ENCODE measurements at places on chromosomes 7 and 10.
A peak's percentile ranks its signal among the peaks of the same experiment; 100 is the strongest.

- no peak for ATAC-seq
Measured at GRCh38 chr7:157465891-157466866, 129.4 kb downstream of the DNAJB6 start.

- ATAC-seq, result no peak
Measured at GRCh38 chr10:120824881-120825309, 26.3 kb upstream of the WDR11 start.

DNA sequence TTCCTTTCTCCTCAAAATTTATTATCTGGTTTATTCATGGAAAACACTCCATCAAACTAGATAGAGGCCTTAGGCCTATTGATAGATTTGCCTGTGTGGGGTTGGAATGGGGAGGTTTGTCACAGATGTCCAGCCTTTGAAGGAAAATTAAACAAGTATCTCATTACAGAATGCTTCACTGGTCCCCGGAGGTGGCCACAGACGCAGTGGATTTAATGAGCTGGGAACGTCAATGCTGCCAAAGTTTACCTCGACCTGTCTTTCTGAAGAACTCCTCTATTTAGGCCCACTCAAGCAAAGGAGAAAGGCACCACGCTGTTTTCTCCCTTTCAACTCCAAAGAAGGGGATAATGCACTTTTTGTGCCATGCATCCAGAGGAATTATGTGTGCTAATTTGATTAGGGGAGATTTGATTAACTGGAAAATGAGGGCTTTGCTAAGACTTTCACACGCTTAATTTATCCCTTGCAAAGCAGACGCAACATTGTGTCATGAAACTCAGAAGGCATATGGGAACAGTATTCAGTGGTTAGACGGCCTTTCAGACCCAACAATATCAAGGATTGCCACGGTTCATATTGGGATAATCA, 558.8 kb upstream of the GALNT17 start:
- no peak for ATAC-seq

- ATAC-seq, result no peak
Measured at GRCh38 chr10:121774813-121775212, 153.0 kb downstream of the ATE1 start.

- ATAC-seq, result peak; percentile 54
Measured at GRCh38 chr10:31242902-31243301, 76.1 kb upstream of the ZEB1 start.

DNA sequence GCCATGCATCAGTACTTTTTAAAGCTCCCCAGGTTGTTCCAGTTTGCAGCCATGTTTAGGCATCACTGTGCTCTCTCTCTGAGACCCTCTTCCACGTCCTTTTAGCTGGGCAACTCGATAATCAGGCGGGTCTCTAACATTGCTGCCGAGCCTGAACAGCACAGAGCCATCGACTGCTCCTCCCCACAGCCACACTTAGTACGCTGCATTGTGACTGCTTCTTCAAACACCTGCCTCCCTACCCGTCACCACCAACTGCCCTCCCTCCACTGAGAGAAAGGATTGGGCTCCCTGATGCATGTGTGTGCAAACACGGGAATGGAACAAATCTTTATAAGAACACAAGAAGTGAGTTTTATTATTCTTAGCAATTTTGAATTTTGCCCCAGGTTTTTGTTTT, 11.4 kb upstream of the TACR2 start:
- no peak for ATAC-seq

GRCh38 chr7:4612939-4613841, 68.9 kb upstream of the FOXK1 start:
- peak; percentile 58 for ATAC-seq

DNA sequence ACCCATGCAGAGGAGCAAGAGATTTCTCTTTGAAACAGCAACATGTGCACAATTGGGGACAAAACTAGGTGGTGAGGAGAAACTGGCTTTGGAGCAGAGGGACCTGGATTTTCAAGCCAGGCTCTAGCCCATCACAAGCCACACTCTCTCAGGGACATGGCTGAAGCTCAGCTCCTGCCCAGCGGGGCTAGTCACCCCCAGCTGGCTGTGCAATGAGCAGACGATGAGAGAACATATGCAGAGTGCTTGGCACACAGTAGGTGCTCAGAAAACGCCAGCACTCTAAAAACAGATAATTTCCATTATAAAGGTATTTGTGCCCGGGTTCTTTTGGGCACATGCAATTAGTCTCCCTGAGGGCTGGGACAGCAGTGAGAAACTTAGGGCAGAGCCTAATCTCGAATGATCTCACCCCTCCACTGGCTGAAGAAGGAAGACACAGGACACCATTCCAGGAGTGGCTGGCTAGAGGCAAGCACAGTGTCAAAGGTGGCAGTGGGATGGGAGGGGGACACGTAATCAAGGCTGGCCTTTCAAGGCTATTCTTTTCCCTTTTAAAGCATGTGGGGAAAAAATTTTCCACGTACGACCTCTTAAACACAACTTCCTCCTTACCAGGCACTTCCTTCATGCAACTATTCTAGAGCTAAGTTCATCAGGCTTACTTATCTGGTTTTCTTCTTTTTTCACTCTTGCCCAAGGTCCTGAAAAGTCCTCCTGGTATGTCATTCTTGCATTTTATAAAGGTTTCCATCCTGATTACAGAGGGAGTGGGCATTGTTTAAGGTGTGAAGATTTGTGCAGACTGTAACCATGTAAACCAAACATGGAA, 15.1 kb downstream of the FAM53B start:
- ATAC-seq, result no peak

- no peak for ATAC-seq
Measured at GRCh38 chr10:75426880-75427279, 4.5 kb upstream of the LRMDA start.

GRCh38 chr10:44398747-44399658, 14.1 kb upstream of the CXCL12 start:
- ATAC-seq, result no peak

GRCh38 chr10:128337860-128338378, 211.7 kb upstream of the MKI67 start:
- no peak for ATAC-seq

DNA sequence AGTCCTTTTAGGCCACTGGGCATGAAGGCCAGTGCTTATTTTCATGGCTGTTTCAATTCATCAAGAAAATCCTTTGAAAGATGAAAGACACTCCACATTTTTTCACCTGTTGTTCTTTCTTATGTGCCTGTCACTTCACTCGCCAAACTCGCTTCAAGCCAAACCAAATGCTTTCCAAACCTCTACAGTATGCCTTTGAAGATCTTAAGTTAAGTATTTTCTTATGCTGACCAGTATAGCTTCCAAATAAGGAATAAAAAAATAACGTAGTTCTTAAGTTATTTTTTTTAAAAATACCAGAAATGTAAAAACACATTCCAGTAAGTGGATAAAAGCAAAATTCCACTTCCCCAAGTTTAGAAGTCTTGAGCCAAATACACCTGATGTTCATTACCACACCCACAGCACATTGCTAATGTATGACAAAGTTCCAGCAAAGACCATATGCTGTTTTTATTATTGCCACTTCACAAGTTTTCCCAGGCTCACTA, 186.1 kb downstream of the MTERF1 start:
- ATAC-seq, result no peak

DNA sequence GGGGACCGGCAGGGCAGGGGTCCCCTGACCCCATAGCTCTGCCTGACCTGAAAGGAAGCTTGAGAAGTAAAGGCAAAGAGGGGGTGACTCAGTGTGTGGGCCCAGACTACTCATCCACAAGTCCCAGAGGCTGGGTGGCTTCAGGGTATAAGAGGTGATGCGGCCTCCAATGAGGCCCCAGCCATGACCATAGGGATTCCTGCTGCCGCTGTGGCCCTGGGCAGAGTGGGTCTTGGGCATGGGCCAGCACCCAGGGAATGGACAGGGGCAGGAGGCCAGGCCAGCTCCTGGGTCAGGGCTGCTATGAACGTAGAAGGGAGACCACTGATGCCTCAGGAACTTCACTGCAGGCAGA, 64.4 kb upstream of the EBF3 start:
- ATAC-seq, result no peak

GRCh38 chr10:89363729-89364442, 14.0 kb upstream of the IFIT1B start:
- no peak for ATAC-seq

DNA sequence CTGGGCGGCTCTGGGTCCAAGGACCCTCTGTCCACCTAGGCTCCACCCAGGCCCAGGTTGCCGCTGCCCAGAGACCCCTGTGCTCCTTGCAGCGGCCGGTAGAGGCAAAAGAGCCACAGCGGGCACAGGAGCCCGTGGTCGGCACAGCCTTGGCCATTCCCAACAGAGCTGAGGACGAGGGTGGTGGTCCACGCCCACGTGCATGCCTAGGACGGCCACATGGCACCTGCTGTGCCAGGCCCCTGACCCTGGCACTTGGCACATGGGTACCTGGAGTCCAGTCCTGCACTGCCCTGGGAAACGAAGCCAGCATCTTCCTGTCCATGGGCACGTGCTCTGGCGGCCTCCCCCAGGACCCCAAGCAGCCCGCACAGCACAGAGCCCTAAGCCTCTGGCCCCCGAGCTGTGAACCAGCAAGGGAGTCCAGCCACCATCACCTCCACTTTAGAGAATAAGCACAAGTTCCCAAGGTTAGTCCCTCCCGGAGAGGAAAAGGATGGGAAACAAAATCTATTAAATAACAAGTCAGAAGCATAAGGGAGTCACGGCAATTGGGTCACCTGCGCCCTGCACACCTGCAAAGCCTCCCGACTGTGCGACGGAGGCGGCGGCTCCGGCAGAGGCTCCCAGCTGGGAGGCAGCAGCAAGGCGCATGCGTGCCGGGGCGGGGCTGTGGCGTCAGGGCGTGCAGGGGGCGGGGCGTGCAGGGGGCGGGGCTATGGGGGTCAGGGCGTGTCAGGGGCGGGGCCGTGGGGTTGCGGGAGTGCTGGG, 59.1 kb downstream of the STK32C start:
- peak; percentile 49 for ATAC-seq

DNA sequence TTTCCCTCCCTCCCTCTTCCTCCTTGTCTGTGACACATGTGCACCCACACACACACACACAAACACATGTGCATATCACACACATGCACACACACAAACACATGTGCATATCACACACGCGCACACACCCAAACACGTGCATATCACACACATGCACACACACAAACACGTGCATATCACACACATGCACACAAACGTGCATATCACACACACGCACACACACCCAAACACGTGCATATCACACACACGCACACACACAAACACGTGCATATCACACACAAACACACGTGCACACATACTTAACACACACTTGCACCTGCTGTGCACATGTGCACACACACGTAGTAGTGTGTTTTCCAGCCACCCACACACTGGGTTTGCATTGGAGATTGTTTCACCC, 29.4 kb upstream of the KNDC1 start:
- ATAC-seq, result no peak

- no peak for ATAC-seq
Measured at GRCh38 chr10:11150879-11151415, 133.3 kb downstream of the CELF2 start.

DNA sequence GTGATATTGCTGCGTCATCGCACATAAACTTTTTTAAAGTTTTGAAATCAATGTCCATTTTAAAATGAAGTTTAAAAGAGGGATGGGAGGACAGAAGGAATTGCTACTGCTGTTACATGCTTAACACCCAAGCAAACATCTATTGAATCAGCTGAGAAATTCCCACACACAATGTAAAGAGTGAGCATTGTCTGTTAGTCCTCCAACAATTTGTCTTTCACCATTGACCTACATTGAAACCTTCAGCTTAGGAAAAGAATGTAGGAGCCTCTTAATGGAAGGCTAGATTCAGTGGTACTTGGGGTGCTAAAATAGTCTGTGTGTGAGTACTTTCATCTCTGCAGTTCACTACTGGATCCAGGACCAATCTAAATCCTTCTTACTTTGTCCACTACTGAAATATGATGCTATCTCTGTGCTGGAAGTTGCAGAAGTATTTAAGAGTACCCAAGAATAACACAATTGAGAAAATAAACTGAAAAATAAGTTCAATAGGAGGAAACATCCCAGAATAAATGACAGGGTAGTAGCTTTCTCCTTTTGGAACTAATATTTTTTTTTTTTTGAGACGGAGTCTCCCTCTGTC, 23.8 kb upstream of the FBXW4 start:
- ATAC-seq, result no peak

DNA sequence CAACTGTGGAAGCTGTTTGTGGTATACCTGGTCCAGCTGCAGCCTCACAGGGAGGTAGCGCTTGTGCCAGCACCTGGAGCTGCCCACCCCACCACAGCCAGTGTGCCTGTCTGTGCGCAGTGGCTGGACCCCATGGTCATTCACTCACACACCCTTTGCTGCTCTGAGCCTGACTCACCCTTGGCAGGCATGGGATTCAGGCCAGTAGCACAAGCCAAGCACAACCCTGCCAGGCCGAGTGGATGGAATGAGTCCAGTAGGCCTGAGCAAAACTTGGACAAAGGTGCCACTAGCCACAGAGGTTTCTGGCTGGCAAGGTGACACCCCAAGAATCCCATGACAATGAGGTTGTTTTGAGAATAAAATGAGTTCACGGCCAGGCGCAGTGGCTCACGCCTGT, 19.0 kb downstream of the RBM48 start:
- ATAC-seq, result no peak

DNA sequence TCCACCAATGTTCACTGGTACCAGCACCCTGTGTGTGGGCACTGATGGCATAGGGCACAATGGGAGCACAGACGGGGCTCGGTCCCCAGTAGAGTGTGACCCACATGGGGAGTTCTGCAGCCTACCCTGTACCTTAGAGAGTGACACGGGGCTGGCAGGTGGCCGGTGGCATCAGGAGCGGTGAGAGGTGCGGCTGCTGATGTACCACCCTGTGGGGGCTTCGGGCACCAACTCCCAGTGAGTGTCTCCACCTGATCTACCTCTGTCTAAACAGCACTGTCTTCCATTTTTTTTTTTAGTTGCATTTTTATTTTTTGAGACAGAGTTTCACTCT, 4.1 kb downstream of the JAKMIP3 start:
- no peak for ATAC-seq

- no peak for ATAC-seq
Measured at GRCh38 chr7:149819961-149820340, 18.2 kb upstream of the ZNF862 start.

DNA sequence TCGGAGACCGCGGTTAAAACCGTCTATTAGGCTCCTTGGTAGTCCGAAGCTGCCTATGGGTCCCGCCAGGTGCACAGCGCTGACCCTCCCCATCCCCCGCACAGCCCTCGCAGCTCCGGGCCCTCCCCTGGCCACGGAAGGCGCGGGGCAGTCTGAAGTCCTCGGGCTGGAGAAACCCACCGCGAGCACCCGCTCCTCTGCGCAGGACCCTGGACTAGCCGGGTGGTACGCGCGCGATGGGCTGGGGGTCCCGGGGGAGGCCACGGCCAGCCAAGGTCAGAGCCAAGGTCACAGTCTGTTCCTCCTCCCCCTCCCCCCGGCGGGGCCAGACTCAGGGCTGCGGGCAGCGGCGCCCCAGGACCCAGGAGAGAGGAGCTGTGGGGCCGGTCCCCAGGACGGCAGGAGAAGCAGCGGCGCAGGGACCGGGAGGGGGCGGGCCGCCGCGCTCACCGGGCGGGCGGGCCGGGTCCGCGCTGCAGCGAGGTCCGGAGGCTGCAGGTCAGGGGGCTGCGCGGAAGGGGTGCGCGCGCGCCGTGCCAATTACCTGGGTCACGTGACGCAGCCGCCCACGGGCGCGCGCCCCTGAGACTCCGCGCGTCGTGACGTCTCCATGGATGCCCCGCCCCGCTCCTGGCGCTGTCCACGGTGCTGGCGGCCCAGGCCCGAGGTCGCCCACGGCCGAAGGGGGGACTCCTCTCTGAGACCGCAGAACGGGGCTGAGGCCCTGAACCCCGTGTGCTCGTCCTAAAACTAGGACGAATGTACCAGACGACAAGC, at the start of gene OGDHL:
OGDHL (minus strand) TSS at position 535 of the 777 bp plus-strand sequence. CDS start 3,731 bp downstream, outside the sequence.
- peak; percentile 60 for ATAC-seq

GRCh38 chr7:91940572-91941341, at the start of gene AKAP9:
Gene AKAP9, plus strand, starts transcription at chr7:91940862. Its CDS starts 238 bp downstream, at chr7:91941100.
- ATAC-seq, result peak; percentile 99
